ENCODE measurements at places on chromosomes 6 and 20.

DNA sequence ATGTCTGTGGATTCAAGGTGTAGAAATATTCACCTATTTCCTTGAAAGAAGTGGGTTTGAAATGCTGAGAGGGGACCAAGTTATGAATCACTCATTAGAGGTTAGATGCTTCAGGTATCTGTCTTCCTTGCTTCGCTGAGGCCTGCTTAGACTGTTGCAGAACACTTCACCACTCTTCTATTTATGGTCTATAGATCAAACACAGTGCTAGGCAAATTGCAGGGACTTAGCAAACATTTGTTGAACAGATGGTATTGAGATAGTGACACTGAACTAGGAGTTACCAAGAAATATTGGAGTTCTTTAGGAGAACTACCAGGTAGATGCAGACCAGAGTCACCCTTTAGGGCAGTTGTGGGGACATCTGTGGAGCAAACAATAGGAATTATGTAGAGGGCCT, 123.8 kb downstream of the RFPL4B start:
- no peak for DNase-seq

- no peak for DNase-seq
These were observed 30.4 kb downstream of the AFDN start for GRCh38 chr6:167856999-167857660.

GRCh38 chr20:53161473-53161872, 189.3 kb downstream of the TSHZ2 start:
- no peak for DNase-seq

GRCh38 chr20:37579106-37579505, 51.4 kb upstream of the BLCAP start:
- DNase-seq = no peak
